ENCODE measurements at places on chromosomes 2 and 18.

DNA sequence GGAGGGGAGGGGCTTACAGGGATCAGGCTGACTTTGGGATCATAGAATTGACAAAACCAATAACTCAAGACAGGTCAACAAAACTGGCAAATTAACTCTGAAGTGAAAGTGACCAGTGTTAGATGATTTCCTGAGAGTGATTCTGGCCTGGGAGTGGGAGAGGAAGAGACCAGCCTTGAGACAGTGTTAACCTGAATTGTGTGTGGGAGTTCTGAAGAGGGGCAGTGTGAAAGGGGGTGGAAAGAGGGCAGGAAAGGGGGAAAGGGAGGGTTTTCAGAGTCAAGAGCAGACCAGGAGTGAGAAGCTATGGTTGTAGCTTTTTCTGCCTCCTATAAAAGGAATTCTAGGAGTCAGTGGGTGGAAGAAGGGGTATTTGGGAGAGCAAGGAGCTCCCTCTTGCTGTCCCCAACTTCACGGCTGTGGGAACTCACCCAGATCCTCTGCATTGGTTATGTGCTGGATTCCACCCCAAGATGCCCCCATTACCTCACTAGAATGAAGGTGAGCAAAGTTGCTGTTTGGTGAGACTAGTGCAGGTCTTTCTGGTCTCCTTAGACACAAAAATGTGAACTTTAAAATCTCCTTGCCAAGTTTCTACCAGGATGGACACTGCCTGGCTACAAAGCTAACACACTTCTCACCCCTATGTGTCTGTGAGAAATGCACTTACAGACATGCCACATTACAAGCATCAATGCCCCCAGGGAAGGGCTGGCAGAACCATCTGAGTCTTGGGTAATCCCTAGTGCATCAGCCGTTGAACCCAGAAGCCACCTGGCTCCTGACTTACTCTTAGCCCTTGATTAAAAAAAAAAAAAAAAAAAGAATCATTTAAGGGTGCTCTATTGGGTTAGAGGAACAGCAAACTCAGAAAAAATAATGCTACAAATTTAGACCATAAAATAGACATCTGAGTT, 61.6 kb downstream of the BMP10 start:
- DNase-seq, result no peak

- no peak for DNase-seq
Observed at GRCh38 chr18:21598726-21599584, 1.5 kb downstream of the ESCO1 start.

- no peak for DNase-seq
Observed at GRCh38 chr2:212015588-212015987, 523.0 kb downstream of the ERBB4 start.

- no peak for DNase-seq
Observed at GRCh38 chr2:65661980-65662653, 229.7 kb upstream of the SPRED2 start.
